ENCODE measurements at places on chromosomes 2 and 18.

DNA sequence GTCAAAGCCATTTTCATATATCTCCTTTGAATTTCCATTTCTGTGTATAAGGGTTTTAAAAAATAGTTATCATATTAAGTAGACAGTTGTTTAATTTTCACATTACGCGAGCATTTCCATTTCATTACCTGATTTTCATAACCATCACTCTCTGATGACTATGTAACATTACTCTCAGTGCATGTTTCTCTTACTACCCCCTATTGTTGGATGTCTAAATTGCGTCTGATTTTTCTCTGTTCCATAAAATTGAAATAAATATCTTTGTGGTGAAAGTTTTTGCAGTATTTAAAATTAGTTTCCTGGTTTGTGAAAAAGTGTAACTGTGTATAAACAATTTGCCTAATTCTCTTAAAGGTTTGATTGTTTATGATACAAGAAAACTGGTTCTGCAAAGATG is 123.8 kb downstream of the MYO1B start:
- peak; percentile 29 for DNase-seq

DNA sequence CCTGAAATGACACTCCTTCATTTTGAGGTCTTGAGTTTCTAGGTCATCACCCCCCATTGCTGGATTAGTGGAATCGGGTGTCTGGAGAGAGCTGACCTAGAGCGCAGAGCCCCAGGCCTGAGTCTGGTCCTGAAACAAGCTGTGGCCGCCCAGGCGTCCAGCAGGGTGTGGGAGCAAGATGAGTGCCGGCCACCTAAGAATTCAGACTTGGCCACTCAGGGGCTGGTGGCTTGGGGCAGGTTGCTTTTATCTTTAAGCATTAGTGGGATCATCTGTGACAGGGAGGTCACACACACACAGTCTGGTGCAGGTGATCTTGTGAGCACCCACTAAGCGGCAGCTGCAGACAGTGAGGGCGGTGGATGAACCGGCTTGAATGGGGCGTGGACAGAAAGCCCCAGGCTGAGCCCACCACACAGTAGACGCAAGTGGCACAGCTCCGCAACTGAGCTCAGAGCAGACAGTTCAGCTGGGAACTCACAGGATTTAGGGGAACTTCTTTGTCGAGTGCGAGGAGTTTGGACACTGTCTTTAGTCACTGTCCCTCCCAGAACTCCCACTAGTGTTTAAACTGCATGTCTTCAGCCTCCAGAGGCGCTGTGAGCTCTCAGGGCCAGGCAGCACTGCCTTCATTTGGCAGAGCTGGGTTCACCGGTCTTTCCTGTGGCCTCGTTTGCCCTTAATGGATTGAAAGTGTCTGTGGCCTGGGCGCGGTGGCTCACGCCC is 21.5 kb downstream of the ITGB1BP1 start:
- DNase-seq = no peak

- no peak for DNase-seq
Observed at GRCh38 chr2:240226672-240227537, 86.4 kb upstream of the OTOS start.

GRCh38 chr2:37671009-37671815 is at the start of gene CDC42EP3:
CDC42EP3 (minus strand) TSS chr2:37671642; CDS start chr2:37646587, 25,055 bp downstream.
- no peak for DNase-seq

DNA sequence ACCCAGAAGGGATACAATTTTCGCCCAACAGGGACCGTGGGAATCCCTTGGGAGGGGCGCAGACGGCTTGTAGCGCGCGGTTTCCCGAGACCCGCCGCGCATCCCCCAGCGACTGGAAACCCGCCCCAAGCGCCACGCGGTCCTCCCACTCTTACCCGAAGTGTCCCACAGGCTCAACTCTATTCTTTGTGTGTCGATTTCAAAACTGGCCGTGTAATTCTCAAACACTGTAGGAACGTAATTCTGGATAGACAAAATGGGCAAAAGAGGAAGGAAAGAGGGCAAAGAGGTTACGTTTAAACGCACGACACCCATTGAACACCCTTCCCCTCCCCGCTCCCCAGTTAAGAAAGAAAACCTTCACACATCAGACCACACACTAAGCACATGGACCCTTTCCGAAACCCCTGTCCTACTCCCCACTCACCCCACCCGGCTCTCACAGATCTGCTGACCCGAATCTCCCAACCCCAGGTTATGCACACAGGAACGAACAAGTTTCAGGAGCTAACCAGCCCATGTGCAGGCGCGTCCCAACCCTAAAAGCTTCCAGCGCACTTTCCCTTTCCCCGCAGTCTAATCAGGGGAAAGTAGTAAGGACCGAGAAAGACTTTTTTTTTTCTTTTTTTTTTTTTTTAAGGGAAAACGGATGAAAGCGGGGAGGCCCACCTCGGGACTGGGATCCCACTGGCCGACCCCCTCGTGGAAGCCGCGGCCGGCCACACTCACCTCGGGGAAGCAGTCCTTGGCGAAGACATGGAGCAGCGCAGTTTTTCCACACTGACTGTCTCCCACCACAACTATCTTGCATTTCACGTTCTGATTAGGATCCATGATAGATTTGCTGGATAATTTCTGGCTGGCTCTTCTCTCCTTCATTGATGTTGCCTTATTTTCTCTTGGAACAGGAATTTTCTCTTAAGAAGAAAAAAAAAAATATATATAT is 655 bp downstream of the RND3 start:
- DNase-seq = no peak

GRCh38 chr2:157169889-157170288 is 87.6 kb upstream of the GALNT5 start:
- DNase-seq = no peak

DNA sequence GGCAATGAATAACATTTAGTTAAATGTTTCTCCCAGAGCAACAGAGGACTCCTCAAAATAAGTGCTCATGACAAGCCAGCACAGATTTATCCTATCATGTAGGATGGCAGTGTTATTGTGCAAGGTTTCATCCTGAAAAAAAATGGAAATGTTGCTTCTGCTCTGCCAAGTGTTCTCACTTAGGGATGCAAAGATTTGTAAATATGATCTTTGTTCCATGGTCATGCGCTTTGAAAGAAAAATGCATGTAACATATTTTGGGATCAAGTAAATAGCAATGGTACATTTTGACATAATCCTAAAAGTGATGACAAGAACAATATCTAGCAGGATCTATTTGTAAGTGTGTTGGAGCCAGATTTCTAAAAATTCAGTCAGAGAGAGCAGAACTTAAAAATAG is 229.5 kb upstream of the CCDC150 start:
- no peak for DNase-seq

GRCh38 chr2:48694149-48694548 is 61.4 kb downstream of the LHCGR start:
- no peak for DNase-seq

DNA sequence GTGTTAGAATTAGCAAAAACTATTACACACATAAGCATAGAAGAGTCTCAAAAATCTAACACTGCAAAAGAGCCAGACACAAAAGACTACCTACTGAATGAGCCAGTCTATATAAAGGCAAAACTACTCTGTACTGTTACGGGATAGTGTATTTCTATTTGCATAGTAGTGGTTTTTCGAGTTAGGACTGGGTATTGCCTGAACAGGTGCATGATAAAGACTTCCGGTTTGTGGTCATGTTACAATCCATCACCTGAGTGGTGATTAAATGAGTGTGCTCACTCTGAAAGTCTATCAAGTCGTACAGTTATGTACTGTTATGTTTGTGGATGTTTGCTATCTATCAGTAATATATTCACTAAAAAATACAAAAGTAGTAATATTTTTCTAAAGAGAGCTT is 523.3 kb upstream of the SYT4 start:
- DNase-seq = no peak

DNA sequence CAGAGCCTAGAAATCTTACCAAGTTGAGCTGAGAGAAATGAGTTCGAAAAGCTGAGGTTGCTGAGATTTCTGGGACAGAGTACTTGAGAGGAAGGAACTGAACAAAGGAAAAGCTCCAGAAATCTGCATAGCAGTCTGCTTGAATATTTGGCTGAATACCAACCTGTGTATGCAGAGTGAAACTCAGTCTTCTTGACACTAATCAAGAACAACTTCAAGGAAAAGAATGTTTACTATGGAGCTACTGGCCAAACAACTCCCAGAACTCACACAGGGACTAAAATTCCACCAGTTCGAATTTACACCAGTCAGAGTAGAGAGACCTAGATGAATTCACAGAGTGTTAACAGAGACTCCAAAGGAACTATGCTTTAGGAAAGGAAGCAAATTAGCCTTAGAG is 66.5 kb downstream of the USP37 start:
- DNase-seq = no peak

DNA sequence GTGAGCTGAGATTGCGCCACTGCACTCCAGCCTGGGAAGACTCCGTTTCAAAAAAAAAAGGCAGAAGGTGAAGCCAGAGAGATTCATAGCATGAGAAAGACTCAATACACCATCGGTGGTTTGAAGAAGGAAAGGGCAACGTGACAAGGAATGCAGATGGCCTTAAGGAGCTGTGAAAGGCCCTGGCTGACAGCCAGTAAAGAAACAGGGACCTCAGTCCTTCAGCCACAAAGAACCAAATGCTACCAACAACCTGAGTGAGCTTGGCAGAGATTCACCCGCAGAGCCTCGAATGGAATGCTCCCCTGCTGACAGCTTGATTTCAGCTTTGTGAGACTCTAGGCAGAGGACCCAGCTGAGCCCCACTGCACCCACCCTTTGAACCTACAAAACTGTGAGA is 154.9 kb upstream of the NDUFV2 start:
- no peak for DNase-seq

GRCh38 chr2:133676392-133677130 is 108.3 kb upstream of the NCKAP5 start:
- no peak for DNase-seq

DNA sequence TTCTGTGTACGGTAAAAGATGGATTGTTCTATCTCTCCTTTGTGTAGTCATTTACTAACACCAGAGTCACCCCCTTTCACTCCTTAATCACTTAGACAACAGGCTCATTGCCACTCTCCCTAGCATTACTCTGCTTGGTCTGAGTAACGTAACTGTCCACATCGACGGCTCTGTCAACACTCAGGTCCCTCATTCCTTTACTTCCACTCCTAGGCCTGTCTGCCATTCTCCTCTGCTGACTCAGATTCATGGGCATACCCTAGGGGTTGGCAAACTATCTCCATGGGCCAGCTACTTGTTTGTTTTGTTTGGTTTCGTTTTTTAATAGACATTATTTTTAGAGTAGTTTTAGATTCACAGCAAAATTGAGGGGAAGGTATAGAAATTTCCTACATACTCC is 243.9 kb downstream of the NR4A2 start:
- no peak for DNase-seq

DNA sequence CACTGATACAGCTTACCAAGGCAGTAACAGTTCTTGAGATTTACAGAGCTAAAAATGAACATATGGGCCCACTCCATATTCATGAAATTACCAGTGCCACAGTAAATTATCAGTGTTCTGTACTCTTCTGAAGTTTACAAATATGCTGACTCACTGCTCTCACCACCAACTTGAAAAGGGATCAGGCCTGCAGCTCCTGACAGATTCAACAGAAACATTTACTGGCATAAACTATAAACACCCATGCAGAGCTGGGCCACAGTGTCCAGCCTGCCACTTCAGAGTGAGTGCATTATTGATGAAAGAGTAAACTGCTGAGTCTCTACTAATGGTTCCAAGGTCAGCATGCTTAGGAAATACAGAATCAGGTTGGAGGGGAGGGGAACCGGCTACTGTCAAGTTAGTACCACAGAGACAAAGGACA is 83.1 kb downstream of the FARSB start:
- DNase-seq = no peak

DNA sequence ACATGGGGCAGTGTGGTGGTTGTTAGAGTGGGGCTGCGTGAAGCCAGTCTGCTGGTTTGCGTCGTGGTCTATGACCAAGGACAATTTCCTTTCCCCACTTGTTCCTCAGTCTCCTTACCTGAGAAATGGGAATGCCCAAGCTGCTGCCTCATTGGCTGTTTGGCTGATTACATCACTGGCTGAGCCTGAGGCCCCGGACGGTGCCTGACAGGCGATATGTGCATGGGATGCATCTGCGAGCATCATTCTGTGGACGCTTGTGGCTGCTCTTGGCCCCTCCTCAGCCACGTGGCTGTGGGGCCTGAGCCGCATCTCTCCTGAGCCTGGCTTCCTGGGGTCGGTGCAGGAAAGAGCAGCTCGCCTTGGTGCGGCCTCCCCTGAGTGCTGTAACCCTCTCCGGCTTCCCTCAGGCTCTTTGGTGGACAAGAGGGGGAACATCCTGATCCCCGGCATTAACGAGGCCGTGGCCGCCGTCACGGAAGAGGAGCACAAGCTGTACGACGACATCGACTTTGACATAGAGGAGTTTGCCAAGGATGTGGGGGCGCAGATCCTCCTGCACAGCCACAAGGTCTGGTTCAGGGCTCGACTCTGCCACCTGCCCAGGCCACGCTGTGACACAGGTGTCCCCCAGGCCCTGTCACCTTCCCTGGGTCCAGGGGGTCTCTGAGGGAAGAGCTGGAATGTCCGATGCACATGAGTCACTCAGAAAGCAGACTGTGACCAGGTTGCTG is 17.2 kb downstream of the CNDP2 start:
- DNase-seq = no peak

- DNase-seq = no peak
Observed at GRCh38 chr18:45068400-45069094, 387.9 kb downstream of the SETBP1 start.

GRCh38 chr18:35713545-35713944 is 132.0 kb downstream of the GALNT1 start:
- no peak for DNase-seq

DNA sequence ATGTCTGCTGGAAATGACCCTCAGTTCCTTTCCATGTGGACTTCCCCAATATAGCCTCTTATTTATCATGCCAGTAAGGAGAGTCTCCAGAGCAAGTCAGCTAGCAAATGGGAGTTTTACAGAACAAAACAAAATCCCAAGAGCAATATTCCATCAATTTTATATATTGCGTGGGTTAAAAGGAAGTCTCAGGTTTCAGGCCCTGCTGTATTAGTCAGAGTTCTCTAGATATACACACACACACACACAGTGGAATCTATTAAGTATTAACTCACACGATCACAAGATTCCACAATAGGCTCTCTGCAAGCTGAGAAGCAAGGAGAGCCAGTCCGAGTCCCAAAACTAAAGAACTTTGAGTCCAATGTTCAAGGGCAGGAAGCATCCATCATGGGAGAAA is 102.8 kb upstream of the MAP2 start:
- peak; percentile 28 for DNase-seq

Data from COLO829 (cell line).